ENCODE measurements at places on chromosomes 7 and 10.

DNA sequence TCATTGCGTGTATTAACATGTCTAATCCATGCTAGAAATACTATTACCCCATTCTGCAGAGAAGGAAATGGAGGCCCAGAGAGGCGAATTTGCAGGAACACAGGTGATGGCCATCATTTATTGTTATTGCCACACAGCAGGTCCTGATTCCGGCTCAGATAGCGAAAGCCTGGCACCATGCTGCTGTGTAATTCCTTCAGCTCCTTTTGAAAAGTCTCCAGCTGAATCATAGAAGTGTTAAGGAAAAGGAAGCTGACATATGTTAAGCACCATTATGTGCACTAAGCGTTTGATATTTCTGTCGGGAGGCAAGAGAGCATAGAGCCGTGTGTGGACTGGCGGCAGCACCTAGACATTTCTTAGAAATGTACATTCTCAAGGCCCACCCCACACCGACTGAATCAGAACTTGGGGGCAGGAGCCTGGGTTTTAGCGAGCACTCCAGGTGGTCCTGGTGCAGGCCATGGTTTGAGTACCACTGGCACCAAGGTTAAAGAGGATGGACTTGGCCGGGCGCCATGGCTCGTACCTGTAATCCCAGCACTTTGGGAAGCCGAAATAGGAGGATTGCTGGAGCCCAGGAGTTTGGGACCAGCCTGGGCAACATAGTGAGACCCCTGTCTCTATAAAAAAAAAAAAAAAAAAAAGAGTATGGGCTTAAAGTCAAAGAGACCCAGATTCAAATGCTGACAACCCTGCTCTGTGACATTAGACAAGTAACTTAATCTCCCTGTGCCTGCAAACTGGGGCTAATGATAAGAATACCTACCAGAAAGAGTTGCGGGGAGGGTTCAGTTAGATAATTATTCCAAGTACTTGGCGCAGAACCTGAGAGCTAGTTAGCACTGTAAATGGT is 52.2 kb downstream of the UNC5B start:
- DNase-seq: no peak

DNA sequence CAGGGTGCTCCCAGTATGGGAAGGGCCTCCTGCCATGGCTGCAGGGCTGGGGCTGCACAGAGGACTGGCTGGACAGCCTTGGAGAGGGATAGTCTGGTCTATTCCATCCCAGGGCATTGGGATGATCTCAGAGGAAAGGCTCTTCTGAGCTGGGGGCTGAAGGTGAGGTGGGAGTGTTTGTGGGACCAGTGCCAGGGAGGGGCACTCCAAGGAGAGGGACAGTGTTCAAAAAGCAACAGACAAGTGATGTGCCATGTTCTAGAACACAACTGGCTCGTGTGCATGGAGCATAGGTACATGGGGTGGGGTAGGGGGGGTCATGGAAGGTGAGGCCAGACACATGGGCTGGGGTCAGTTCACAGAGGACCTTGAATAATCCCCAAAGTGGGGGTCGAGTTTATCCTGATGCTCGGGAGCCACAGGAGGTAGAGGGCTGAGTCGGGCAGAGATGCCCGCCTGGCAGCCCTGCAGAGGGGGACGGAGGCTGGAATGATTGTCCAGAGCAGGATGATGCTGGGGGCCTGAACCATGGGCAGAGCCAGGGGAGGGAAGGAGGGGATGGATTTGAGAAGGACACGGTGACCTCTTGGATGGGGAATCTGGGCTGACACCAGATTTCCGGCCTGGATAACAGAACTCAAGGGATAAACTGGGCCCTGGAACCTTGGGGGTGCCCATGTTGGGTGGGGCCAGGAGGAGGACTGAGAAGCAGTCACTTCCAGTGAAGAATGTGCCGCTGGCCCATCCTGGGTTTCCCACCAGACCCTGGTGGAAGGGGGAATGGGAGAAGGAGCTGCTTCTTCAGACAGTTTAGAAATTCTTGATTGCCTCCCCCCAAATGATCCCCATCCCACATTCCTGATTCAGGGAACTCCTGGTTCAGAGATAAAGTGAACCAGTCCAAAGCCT is 50.4 kb downstream of the NEURL1 start:
- DNase-seq: no peak

DNA sequence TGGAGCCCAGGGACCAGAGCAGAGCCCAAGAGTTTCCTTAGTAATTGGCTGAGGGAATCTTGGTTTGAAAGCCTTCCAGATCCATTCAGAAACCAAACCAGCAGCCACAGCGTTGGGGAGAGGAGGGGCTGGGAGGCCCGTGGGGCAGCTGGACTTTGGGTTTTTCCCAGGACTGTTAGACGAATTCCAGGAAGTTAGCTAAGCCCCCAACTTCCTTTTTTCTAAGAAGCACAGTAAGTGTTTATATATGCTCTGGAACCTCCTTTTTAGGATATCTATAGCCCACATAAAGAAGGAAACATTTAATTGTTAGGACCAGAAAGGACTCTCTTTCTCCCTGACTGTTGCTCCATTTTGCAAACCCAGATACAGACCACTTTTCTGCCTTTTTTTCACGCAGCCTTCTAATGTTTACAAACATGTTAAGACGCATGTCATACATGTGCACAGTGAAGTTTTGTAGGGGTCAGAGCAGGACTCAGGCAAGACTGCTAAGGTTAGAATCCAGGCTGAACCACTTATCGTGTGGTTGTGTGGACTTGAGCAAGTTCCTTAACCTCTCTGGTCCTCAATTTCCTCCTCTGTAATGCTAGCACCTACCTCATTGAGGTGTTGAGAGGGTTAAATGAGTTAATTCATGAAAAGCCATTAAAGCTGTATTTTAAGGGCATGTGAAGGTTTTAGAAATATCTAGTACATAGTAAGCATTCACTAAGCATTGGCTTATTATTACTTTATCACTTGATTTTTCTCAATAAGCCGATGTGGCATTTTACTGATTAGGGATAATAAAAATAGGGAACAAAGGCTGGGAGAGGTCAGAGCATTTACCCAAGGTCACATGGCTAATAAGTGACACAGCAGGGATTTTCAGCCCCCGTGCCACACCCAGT is 42.4 kb downstream of the TBATA start:
- DNase-seq: no peak

DNA sequence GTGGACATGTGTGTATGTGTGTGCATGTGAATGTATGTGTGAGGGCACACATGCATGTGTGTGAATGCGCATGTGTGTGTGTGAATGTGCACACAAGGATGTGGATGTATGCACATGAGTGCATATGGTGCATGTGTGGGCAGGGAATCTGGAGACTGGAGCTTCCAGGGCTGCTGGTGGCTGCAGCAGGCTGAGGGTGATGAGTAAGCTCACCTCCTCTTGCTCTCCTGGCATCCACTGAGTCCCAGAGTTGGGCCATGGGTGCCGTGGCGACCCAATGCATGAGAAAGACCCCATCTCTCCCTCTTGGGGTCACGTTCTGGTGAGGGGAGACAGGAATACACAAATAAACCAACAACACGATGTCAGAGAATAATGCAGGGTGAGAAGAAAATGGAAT is 33.3 kb upstream of the COL13A1 start:
- DNase-seq: no peak

GRCh38 chr10:120600871-120601649 is 144.0 kb downstream of the PLPP4 start:
- no peak for DNase-seq
